ENCODE measurements at places on chromosomes 12 and 14.

- DNase-seq = no peak
Measured at GRCh38 chr12:122021193-122021821, 377 bp upstream of the BCL7A start.

- DNase-seq = no peak
Measured at GRCh38 chr14:88856786-88857366, 32.4 kb downstream of the TTC8 start.

DNA sequence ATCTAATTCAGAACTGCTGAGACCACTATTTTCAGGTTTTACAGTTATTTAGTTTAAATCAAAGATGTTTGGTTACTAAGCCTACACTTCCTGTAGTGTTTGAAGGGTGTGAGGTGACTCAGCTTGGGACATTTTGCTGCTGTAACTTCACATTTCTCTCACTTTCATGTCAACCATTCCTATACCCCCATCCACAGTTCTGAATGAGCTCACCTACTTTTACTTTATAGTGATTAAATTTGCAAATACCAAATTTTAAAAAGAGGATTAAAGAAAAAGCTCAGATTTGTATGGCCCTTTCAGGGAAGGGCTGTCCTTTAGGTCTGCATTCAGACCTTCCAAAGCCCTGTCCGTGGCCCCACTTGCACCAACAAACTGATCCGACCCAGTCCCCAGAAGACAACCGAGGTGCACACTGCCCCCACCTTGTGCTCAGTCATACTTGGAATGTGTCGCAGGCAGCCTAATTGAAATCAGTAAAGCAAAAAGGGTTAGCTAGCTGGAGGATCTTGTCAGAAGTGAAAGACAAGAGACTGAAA, 174.4 kb downstream of the MON2 start:
- no peak for DNase-seq

DNA sequence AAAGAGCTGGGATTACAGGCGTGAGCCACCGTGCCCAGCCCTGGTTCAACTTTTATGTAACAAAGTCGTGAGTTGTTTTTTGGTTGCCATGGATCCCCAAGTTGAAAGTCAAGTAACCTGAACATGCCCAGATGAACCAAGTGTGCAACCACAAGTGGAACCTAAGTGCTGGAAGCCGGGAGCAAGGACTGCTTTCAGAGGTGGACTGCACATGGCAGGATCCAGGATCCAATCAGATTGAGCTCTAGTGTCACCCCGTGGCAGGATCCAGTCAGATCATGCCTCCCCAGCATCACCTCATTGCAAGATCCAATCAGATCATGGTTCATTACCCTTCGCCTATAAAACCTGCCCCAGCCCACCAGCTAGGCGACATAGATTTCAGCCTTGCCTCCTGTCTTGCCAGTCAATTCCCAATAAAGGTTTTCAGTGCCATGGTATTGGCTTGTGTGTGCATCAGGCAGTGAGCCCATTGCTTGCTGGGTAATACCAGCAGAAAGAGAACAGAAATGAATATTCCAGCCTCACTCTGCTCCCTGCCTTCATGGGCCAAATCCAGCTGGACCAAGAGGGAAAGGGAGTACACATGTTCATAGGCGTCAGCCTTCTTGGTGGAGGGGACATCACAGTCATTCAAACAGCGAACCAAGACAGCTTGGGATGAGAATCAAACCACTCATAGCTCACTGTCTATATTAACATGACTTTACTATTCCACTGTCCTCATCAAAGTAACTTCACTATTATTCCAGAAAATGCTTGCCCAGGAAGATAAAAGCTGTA, 43.6 kb upstream of the VASH1 start:
- DNase-seq = no peak

DNA sequence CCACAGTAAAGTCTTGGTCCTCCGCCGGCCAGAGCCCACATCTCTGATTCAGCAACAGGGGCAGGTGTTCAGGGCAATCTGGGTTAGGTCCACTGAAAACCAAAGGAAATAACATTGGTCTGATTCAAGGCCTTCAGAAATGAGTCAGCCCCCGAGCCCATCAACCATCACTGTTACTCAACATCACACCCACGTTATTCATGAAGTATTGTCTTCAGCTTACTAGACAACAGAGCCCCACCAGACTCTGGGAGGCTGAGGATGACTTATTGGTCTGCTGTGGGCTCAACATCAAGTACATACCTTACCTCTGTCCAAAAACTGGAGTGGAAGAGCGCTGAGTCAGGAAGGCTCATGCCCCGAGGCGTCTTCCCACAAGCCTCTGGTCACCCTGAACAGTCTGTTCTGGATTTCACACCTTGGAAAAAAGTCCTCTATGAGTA, 97.5 kb downstream of the ZFP36L1 start:
- DNase-seq = peak; percentile 12

GRCh38 chr14:61566537-61567225, 128.6 kb upstream of the HIF1A start:
- no peak for DNase-seq

Data from activated T-helper 9 cell treated with anti-CD3 and anti-CD28 coated beads, Interleukin-2, amount 50 U/mL, for 16 hours (primary cell).